IMR-90 (cell line): ENCODE measurements at places on chromosomes 16 and 17. TPM values are rescaled to one million over a fixed set of nuclear protein-coding genes. Genes with fewer than 3 reads are reported as not detected.
A peak's percentile ranks its signal among the peaks of the same experiment; 100 is the strongest.

Gene NPIPB9
- 0.56 TPM in 1 of 2 replicates, not detected in the other for total RNA-seq

Gene FUS
- 42.8 and 51.9 TPM in 2 replicates for total RNA-seq

DNA sequence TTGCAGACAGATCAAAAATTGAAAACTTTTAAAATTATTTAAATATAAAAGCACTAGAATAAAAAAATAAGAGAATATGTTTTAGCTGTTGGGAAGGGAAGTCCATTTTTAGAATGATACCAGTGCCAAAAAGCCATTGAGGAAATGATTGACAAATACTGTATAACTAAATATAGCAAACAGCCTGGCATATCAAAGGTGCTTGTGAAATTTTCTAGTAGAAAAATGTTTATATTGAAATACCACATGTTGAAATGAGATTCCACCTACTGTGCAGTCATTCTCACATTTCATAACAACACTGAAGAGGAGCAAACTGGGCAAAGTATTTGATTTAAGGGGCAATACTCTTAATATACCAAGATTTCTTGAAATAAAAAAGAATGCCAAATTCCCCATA, 183.5 kb downstream of the PHKB start:
- no peaks in the 10 kb centered on the region for H3K36me3 ChIP-seq
- DNase-seq, result peak; percentile 25
- no peaks in the 10 kb centered on the region for H3K27me3 ChIP-seq
- H3K4me3 ChIP-seq, result no peak overlapping the region
- peaks cover 7% of the 10 kb centered on the region; the same call in 1 of the 2 replicates for H3K4me1 ChIP-seq

- no peaks in the 10 kb centered on the region for H3K36me3 ChIP-seq
- no peak overlapping the region for H3K27ac ChIP-seq
- H3K4me3 ChIP-seq, result no peak overlapping the region
- no peaks in the 10 kb centered on the region for H3K4me1 ChIP-seq
These were observed 701.1 kb downstream of the WWOX start for GRCh38 chr16:78800523-78800922.

DNA sequence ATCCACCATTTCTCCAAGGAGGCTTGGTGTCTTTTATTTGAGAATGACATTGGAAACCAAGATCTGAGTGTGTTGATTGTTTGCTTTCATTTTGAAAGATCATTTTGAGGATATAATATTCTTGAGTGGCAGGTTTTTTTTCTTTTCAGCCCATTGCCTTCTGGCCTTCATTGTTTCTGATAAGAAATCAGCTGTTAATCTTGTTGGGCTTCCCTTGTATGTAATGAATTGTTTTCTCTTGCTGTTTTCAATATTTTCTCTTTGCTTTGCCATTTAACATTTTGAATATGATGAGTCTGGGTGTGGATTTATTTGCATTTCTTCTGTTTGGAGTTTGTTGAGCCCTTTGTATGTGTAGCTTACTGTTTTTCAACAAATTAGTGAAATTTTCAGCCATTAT, 22.0 kb downstream of the PRSS54 start:
- DNase-seq, result no peak
- H3K27ac ChIP-seq, result no peak overlapping the region
- H3K4me3 ChIP-seq, result no peak overlapping the region

DNA sequence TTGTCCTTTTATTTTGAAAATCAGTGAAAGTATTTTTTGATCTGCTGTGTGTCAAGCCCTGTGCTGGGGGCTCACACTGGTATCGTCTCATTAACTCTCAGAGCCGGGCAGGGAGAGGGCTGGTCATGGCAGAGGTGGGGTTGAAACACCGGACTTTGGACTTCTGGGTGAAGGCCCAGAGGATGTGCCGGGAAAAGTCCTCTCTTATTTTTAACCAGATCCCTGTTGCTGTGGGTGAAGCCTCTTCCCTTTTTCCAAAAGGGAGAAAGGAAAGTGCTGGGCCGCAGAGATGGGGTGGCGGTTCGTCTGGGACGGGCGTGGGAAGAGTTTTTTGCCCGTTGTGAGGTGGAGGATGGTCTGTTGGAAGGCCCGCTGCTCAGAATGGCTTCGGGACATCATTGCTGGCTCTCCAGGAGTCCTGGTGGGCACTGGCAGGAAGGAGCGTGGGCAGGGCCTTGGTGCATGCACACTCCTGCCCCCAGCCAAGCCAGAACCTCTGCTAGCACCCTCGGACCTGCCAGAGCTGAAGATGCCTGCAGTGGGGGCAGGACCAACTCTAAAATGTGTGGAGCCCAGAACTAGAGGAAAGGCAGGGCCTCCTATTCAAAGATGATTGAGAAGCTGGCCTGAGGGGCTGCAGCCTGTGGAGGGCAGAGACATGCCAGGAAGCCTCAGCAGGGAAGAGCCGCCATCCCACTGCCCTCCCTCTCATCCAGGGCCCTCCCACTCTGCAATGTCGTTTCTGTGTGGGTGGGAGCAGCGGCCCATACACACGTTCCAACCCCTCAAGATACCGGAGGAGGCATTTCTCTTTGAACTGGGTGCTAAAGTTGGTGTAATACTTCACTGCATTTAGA, 213.2 kb downstream of the CCDC182 start:
- peaks cover 19% of the 10 kb centered on the region for H3K4me1 ChIP-seq
- no peaks in the 10 kb centered on the region for H3K27me3 ChIP-seq
- H3K36me3 ChIP-seq, result no peaks in the 10 kb centered on the region
- no peak for DNase-seq

- no peak overlapping the region for H3K4me3 ChIP-seq
- H3K4me1 ChIP-seq, result peaks cover 11% of the 10 kb centered on the region
- no peak for DNase-seq
- H3K27me3 ChIP-seq, result no peaks in the 10 kb centered on the region
- H3K27ac ChIP-seq, result no peak overlapping the region
- no peaks in the 10 kb centered on the region for H3K36me3 ChIP-seq
These were observed 6.5 kb upstream of the ALKBH5 start for GRCh38 chr17:18177133-18177532.

Gene TMEM238L
- not detected in 2 replicates for total RNA-seq

DNA sequence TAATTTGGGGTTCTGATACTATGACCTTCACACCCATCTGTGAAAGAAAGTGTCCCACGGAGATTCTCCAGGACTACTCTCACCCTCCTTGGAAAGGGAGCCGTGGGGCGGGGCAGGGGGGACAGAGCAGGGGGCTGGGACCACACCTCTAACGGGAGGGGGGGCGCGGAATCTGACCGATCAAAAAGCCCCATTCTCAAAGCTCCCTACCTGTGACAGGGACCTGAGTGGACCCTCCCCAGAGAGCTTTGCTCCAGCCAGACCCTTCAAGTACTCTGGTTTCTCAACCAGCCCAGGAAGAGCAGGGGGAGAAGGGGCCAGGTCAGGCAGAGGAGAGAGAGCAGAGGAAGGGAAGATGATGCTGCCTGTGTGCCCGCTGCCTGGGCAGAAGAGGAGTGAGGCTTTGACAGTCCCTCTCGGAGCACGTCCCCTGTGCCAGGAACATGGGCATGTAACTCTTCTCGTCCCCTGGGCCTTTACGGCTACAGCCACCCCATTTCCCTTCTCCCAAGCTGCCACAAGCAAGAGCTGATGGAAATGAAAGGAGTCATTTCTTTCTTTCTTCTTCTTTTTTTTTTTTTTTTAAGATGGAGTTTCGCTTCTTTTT, 682 bp downstream of the XAF1 start:
- no peaks in the 10 kb centered on the region for H3K36me3 ChIP-seq
- DNase-seq, result no peak
- H3K4me3 ChIP-seq, result no peak overlapping the region
- no peak overlapping the region for H3K27ac ChIP-seq
- H3K4me1 ChIP-seq, result peaks cover 15% of the 10 kb centered on the region
- H3K27me3 ChIP-seq, result no peaks in the 10 kb centered on the region

DNA sequence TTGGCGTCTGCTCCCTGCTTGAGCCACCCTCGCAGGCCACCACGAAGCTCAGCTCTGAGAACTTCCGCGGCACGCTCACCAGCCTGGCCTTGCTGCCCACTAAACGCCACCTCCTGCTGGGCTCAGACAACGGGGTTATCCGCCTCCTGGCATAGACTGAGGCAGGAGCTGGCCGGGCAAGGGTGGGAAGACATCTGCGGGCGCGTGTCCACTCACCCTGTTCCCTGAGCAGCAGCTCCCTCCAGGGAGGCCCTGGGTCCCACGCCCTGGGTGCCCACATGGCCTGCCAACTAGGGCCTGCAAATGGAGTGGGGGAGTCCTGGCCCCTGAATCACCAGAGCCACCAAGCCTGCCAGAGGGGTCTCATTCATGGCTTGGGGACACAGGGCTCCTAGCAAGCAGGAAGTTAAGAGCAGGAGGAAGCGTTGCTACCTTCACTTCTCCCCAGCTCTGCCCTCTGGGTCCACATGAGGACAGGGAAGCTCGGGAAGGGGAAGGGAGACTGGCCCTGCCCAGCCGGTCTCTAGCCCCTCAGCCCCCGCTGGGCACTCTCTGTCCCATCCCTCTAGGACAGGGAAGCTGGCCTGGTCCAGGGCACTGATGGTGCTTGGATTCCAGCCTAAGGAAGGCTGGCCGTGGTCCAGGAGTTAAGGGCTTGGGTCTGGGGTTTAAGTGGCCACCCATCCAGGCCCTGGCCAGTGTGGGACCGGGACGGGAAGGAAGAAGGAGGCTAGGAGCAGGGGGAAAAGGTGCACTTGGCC, 5.0 kb upstream of the SERPINF2 start:
- peaks cover 16% of the 10 kb centered on the region for H3K36me3 ChIP-seq
- no peak overlapping the region for H3K27ac ChIP-seq
- no peak overlapping the region for H3K4me3 ChIP-seq
- DNase-seq, result no peak

DNA sequence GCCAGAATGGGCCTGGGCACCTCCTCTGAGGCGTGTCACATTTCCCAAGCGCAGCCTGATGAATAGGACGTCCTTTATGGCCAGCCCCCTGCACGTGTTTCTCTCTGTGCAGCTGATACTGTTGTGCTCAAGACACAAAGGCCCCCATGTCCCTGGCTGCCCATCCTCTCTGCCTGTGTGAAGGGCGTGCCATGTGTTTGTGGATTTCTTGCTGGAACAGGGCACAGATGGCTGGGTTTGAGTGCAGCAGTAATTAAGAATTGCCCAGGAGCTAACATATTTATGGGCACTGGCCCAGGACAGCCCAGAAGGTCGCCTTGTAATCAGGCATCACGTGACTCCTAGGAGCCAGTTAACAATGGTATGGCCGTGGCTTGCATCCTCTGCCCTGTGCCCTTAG, 181.1 kb downstream of the CCDC182 start:
- no peak overlapping the region for H3K27ac ChIP-seq
- no peaks in the 10 kb centered on the region for H3K27me3 ChIP-seq
- H3K36me3 ChIP-seq, result no peaks in the 10 kb centered on the region
- H3K4me3 ChIP-seq, result no peak overlapping the region

DNA sequence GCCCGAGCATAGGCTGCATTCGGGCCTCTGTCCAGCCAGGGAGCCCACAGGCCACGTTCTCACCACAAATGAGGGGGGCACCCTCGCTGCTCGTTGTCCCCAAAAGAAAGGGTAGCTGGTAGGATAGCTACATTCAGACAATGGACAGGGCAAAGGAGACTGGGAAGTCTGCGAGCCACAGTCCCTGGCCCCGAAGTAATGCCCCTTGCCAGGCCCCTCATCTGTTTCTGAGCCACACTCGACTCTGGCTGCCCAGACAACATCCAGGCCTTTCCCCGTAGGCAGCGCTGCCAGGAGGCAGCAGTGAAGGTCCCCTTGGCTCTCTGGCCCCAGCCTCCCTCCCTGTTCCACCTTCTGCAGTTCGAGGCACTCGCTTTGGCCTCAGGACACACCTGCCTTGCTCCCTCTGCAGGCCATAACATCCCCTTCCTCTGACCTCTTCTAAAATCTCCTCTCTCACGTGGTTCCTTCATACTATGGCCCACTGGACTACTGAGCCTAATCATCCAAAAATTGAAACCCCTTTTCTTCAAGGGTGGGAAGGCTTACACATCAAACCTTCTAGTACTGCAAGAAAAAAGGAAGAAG, 12.2 kb downstream of the AIPL1 start:
- no peak overlapping the region for H3K27ac ChIP-seq
- H3K4me3 ChIP-seq, result no peak overlapping the region
- no peak for DNase-seq

DNA sequence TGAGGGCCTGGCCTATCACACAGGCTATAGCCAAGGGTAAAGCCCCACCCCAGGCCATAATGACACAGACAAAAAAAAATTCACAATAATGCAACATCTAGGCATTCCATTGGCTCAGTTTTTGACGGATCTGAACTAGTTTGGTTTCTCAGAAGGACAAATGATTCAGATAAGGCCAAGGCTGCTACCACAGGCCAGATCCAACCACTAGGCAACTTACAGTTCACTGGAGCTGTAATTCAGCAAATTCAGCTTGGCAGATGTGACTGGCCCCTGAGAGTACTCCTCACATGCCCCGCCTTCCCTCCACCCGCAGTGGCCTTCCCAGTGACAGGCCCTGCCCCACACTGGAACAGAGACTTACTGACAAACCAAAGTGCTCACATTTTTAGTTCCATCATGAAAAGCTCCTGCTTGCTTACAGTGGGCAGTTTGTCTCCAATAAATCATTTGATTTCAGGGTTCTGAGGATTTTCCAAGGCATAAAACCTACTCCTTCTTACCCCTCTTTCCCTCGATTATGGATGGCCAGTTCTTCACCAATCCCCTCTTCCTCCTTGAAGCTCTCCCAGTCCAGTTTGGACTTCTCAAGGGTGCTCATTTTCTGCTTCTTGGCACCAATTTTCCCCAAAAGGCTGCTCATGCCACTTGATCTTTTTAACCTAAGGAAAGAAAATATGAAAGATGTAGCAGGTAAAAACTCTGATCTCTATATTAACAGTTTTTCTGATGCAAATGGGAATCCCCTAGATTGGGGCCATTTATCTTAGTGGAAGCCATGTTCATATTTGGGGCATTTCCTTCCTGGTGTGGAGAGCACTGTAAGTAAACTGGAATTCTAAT, 53.3 kb upstream of the BCAR1 start:
- peak overlapping the region; percentile 92 for H3K27ac ChIP-seq
- H3K36me3 ChIP-seq, result peaks cover 16% of the 10 kb centered on the region
- peak; percentile 89 for DNase-seq
- H3K27me3 ChIP-seq, result no peaks in the 10 kb centered on the region
- H3K4me1 ChIP-seq, result peaks cover 18% of the 10 kb centered on the region
- no peak overlapping the region for H3K4me3 ChIP-seq

DNA sequence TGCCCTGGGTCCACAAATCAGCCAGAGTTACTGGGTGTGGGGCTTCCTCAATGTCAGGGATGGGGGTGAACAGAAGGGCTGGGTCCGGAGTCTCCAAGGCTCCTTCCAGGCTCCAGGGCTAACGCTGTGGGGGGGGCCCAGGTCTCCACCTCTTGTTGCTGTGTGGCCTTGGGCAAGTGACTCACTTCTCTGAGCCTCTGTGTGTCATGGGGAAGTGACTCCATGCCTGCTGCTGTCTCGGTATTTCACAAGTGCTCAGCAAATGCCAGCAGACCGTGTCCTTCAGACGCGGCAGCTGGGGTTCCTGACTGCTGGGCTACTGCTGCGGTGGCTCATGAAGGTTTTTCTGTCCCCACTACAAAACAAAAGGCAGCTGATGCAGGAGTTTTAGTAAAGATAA, 26.6 kb downstream of the JPH3 start:
- no peak overlapping the region for H3K27ac ChIP-seq
- peaks cover 58% of the 10 kb centered on the region for H3K27me3 ChIP-seq
- no peak overlapping the region for H3K4me3 ChIP-seq
- peak; percentile 28 for DNase-seq
- no peaks in the 10 kb centered on the region for H3K4me1 ChIP-seq
- H3K36me3 ChIP-seq, result no peaks in the 10 kb centered on the region

GRCh38 chr16:68355447-68356248, 44.8 kb downstream of the PRMT7 start:
- H3K4me1 ChIP-seq, result no peaks in the 10 kb centered on the region
- peaks cover 61% of the 10 kb centered on the region for H3K36me3 ChIP-seq
- no peak overlapping the region for H3K27ac ChIP-seq
- DNase-seq, result no peak
- no peaks in the 10 kb centered on the region for H3K27me3 ChIP-seq
